ENCODE measurements at places on chromosomes 1 and 21.

DNA sequence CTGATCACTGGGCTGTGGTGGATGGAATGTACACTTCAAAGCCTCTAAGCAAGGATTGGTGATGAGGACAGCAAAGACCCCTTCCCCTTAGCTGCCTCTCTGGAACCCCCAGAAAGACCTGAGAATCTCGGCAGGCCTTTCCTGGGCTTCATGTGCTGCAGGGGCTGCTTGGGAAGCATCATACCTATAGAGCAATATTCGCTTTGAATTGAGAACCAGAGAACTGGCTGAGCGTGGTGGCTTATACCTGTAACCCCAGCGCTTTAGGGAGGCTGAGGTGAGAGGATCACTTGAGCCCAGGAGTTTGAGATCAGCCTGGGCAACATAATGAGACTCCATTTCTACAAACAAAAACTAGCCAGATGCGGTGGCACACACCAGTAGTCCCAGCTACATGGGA, 22.0 kb downstream of the CSF1 start:
- no peak for DNase-seq

DNA sequence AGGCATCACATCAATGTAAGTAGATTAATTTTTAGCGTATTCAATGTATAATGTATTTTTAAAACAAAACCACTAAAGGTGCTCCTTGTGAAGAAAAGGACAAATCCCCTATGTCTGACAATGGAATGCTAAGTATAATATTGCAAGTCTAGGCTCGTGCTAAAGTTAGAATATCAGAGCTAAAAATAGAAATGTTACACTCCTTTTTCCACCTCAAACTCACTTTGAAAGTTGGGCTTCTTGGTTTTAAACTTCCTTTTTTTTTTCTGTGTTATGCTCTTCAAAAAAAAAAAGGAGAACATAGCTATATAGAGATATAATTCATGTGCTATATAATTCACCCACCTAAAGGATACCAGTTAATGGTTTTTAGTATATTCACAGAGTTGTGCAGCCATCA, 3.6 kb upstream of the SERBP1 start:
- no peak for DNase-seq

DNA sequence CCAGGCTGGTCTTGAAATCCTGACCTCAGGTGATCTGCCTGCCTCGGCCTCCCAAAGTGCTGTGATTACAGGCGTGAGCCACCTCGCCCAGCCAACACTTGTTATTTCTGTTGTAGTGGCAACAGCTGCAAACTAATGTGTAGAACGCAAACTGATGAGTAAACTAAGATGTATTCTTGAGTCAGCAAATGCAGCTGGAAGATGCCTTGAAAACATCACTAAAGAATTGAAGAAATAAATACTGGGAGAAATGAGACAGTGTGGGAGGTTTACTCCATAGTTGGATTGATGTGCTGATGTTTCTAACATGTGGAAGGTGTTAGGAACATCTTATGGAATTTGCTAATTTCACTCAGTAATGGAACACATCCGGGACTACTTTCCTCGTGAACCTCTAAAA, 61.3 kb upstream of the KCNE2 start:
- DNase-seq = no peak

- DNase-seq = no peak
Measured at GRCh38 chr1:23554127-23554480, 5.2 kb downstream of the ID3 start.

- no peak for DNase-seq
Measured at GRCh38 chr1:198701250-198701649, 62.4 kb downstream of the PTPRC start.

DNA sequence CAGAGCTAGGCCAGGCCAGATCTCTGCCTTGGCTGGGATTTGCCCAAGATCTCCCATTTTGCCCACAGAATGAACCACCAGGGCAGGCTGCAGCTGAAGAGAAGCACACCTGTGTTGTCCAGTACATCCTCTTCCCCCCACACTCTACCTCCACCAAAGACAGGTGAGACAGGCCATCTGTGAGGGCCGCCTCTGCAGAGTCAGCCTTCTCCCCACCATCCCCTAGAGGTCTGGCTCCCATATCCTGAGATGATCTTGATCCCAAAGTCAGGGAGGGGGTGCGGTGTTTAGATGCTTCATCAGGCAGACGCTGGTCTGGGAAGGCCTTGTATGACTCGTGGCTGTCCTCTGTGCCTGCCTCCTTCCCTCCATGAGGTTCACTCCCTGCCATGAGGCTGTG, 28.7 kb downstream of the HYI start:
- DNase-seq = no peak

GRCh38 chr1:41501581-41501980, 17.1 kb upstream of the EDN2 start:
- no peak for DNase-seq

GRCh38 chr1:10706376-10706913, 90.0 kb downstream of the CASZ1 start:
- no peak for DNase-seq

GRCh38 chr1:40338745-40339419, 21.8 kb upstream of the COL9A2 start:
- DNase-seq = peak; percentile 73

GRCh38 chr21:18245464-18245967, 883 bp downstream of the CHODL start:
- DNase-seq = no peak

GRCh38 chr1:239538239-239538988, 152.0 kb downstream of the CHRM3 start:
- DNase-seq = no peak

GRCh38 chr1:82346141-82346540, 545.4 kb downstream of the ADGRL2 start:
- DNase-seq = no peak

GRCh38 chr21:41228006-41228370, 60.0 kb downstream of the BACE2 start:
- DNase-seq = no peak

DNA sequence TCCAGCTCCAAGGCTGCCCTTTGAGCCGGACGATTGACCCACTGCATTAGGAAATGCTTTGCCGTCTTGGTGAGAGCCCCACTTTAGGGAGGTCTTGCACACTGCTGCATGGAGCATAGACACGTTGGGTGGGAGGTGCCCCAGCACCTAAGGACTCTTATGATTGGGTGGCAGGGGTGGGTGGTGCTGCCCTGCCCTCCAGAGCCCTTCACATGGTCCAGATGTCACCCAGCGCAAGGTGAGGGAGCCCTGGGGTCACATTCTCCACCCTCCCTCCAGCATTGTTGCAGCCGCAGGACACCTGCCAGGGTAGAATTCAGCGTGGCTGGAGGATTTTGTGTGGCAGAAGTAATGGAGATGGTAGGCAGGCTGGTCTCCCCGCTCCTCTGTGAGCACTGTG, 137.4 kb upstream of the COL6A1 start:
- no peak for DNase-seq

DNA sequence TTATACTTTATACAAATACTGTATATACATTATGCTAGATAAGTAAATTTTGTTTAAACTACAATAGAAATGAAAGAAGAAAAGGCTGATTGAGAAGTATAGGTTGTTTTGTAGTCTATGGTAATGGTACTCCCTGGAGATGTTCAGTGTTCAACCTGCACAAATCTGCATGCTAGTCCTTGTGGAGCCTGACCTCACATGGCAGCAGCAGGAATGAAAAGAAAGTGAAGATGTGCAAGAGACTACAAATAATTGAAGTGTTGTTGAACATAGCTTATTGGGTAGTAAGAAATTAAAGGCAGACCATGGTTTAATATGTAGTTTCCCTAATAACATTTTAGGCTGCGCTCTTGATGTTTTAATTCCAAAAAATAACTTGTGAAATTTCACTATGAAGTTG, 201.2 kb downstream of the TGFB2 start:
- no peak for DNase-seq

DNA sequence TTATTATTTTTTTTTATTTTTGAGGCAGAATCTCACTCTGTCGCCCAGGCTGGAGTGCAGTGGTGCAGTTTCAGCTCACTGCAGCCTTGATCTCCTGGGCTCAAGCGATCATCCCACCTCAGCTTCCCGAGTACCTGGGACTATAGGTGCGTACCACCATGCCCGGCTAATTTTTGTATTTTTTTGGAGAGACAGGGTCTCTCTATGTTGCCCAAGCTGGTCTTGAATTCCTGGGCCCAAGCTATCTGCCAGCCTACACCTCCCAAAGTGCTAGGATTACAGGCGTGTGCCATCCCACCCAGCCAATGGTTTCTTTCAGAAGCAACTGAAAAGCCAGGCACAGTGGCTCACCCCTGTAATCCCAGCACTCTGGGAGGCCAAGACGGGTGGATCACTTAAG, 2.3 kb downstream of the KRTCAP2 start:
- DNase-seq = no peak

GRCh38 chr1:30601316-30602085, 121.9 kb downstream of the MATN1 start:
- no peak for DNase-seq

DNA sequence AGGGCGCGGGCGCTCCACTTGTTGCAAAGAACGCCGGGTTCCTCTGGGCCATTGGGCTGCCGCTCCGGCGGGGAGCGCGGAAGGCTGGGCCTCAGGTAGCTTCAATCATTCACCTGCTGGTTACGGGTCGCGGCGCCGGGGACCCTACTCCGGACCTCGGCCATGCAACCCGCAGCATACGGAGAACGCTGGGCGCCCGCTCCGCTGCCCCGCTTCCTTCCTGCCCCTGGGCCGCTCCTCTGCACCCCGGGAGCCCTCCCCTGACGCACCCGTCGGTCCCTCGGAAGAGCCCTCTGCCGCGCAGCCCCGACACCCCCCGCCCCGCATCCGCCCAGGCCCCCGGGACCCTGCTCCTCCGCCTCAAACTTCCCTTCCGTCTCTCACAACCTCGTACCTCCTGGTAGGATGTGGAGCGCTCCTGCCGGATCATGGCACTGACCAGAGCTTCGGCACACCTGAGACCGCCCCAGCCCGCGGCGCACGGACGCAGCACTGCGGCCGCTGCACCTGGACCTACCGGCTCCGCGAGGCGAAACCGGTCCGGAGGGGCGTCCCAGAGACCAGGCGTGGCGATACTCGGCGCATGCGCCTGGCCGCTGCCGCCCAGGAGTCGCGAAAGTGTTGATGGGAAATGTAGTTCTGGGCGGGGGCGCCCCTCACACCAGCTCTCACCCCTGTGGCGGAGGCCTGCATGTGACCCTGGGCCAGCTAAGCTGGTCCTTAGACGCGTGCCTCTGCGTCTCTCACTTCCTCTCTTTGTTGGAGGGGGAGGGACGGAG, at the start of gene PACC1:
Gene PACC1 (minus strand): TSS at position 559 of the 779 bp plus-strand sequence. CDS start 129 bp downstream, at position 430.
- DNase-seq = peak; percentile 92

DNA sequence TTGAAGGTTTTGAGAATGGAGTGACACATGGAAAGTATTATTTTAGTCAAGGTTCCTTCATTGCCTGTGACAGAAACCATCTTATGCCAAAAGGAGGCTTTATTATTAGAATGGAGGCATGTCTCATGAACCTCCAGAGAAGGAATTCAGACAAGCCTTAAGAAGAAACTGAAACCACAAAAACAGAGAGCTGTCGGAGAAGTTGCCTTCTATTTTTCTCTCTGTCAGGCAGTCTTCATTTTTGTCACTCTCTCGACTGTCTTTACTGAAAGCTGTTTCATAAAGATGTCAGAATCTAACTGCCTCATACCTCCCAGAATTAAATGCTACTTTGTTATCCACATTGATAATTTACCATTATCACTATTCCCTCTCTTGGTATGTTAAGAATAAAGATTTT, 434.7 kb upstream of the ADGRL4 start:
- DNase-seq = no peak

DNA sequence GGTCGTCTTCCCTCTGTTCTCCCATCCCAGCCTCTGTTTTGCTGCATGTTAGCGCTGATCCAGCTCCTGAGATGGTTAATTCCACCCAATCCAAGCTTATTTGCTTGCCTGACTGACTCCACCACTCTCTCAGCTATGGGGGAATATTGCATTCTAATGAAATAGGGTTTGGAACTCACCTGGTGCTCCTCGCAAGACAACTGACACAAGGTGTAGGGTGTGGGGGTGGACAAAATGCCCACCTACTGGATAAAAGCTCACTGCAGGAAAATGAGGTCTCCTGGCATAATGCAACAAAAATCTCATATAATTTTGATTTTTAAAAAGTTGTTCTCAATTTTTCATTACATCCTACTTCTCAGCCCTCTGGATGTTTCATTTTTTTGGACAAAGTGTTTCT, 259.0 kb downstream of the ZNF648 start:
- no peak for DNase-seq

GRCh38 chr1:54507033-54507870, 40.8 kb upstream of the ACOT11 start:
- no peak for DNase-seq

- DNase-seq = no peak
Measured at GRCh38 chr1:155514582-155515187, 47.9 kb downstream of the ASH1L start.

DNA sequence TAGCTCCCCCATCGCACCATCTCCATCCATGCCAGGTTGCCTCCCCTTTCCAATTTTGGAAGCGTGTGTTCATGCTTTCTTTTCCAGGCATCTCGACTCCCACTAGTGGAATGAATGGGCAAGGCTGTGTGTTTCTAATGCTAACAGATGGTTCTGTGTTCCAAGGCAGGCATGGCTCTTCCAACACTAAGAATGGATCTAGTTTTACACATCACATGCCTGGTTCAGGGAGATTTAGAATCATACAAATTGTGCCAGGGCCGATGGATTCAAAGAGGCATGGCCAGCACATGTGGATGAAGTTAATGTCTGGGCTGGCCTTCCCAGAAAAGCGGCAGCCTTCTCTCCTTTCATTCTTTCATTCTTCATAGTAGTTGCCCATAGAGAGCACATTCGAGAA, 438.7 kb downstream of the PRDM2 start:
- no peak for DNase-seq

Measured in LoVo (cell line).